HFFc6 (cell line): ENCODE measurements at places on chromosomes 13 and 19. TPM values are rescaled to one million over a fixed set of nuclear protein-coding genes. Genes with fewer than 3 reads are reported as not detected.

DNA sequence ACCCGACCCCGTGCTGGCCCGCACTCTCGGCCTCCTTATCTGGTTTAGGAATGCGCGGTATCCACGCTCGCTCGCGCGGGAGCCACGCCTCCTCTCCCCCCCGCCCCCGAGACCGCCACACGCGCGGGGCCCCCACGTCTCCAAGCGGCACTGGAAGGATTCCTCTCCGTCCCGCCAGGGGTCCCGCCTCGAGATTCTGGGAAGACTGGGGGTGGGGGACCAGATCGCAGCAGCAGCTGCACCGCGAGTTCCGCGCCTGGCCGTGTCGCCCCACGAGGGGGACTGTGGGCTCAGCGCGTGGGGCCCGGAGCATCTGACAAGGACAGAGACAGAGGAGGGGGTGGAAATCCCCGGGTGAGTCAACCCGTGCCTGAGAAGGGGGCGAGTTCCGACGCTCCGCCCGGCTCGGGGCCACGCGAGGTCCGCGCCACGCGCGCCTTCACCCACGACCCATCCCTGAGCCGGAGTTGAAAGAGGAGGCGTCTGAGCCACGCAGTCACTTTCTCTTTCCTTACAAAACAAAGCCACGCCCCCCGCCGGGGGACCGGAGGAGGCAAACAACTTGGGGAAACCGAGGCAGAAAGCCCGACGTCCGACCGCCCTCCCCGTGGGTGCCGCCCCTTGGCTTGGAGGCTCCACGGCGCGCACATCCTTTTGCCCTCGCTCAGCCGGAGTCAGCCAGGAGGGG is 814 bp downstream of the S1PR2 start:
- H3K27ac ChIP-seq: peak overlapping the region; percentile 76
- H3K36me3 ChIP-seq: no peaks in the 10 kb centered on the region; the same call in 1 of the 2 replicates
- DNase-seq: no peak
- peaks cover 2% of the 10 kb centered on the region; the same call in 1 of the 2 replicates for H3K27me3 ChIP-seq

- H3K4me1 ChIP-seq: peaks cover 7% of the 10 kb centered on the region
- DNase-seq: no peak
- H3K27ac ChIP-seq: no peak overlapping the region
- H3K36me3 ChIP-seq: no peaks in the 10 kb centered on the region
- H3K27me3 ChIP-seq: no peaks in the 10 kb centered on the region
Measured at GRCh38 chr19:4891066-4891465, 11.6 kb downstream of the ARRDC5 start.

GRCh38 chr13:56563663-56564062 is 577.1 kb upstream of the PRR20A start:
- H3K4me3 ChIP-seq: no peak overlapping the region
- no peaks in the 10 kb centered on the region for H3K27me3 ChIP-seq
- no peak overlapping the region for H3K27ac ChIP-seq
- DNase-seq: no peak

GRCh38 chr19:47230921-47231214 is at the start of gene BBC3:
TSS of gene BBC3 (minus strand) at chr19:47231199. CDS start at chr19:47228431, 2,768 bp downstream.
- DNase-seq: no peak
- H3K36me3 ChIP-seq: peaks cover 5% of the 10 kb centered on the region; the same call in 1 of the 2 replicates
- peak within 1 kb of the TSS; percentile 86 for H3K4me3 ChIP-seq
- peak within 1 kb of the TSS; percentile 91 for H3K27ac ChIP-seq
- peaks cover 6% of the 10 kb centered on the region for H3K27me3 ChIP-seq
- peaks cover 29% of the 10 kb centered on the region for H3K4me1 ChIP-seq

- H3K27me3 ChIP-seq: peaks cover 4% of the 10 kb centered on the region
- H3K4me3 ChIP-seq: no peak overlapping the region
- H3K36me3 ChIP-seq: no peaks in the 10 kb centered on the region
- no peaks in the 10 kb centered on the region for H3K4me1 ChIP-seq
- no peak for DNase-seq
- H3K27ac ChIP-seq: no peak overlapping the region
Measured at GRCh38 chr13:46109451-46109850, 4.6 kb upstream of the CPB2 start.

CRB3 gene
- total RNA-seq: not detected in 3 replicates

- H3K4me3 ChIP-seq: peak overlapping the region; percentile 57; the same call in 1 of the 2 replicates
- H3K27ac ChIP-seq: peak overlapping the region; percentile 96
- DNase-seq: no peak
Measured at GRCh38 chr19:38036707-38037611, 130.0 kb downstream of the SIPA1L3 start.

DNA sequence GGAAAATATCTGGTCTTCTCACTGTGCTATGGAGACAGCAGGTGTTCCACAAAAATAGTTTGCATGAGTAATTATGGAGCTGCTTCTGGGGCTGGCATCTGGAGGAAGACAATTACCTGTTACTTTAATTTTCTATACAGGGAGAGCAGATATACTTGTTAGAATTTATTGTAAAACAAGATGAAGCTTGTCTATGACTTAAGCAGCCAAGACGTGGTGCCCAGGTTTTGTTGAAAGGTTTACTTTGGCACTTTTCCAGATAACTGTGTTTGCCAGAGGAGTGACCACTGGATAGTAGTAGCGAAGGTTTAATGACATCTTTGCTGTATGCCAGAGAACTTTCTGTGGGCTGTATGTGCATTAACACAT is 134.5 kb upstream of the KL start:
- H3K4me1 ChIP-seq: peaks cover 32% of the 10 kb centered on the region
- H3K27ac ChIP-seq: no peak overlapping the region
- no peak for DNase-seq
- H3K36me3 ChIP-seq: no peaks in the 10 kb centered on the region

- H3K27ac ChIP-seq: no peak overlapping the region
- no peaks in the 10 kb centered on the region; the same call in 1 of the 2 replicates for H3K4me1 ChIP-seq
- H3K27me3 ChIP-seq: peaks cover 38% of the 10 kb centered on the region
- H3K36me3 ChIP-seq: no peaks in the 10 kb centered on the region
Measured at GRCh38 chr19:19259741-19260140, 13.4 kb downstream of the TM6SF2 start.

DNA sequence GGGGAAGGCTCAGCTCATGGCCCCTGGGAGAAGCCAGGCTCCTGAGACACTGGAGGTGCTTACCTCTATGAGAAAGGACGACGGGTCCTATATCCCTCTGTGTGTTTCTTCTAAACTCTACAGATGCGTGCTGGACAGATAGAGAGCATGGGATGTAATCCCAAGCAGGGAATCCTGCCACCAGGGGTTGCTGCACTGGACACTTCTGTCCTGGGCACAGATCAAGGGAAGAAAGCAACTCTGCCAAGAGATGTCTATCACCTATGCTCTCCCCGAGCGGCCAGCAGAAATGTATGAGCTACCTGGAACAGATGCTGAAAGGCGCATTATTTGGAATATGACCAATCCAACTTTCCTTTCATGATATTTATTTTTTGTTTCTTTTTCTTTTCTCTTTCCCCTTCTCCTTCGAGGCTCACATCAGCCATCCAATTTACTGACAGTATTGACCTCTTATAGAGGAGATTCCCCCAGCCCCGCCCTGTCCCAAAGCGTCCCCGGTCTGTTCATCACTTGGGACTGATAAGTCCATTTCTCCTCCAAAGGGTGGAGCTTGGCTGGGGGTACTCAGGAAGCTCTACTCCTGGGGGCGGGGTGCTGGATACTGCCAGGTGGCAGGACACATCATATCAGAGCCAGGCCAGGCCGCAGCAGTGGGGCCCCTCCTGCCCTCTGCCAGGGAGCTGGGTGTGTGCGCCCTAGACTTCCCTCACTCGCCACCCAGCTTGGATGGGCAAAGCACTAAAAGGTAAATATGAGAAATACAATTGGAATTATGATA is 34.2 kb downstream of the TSHZ3 start:
- peak overlapping the region; percentile 34; the same call in 1 of the 2 replicates for H3K27ac ChIP-seq
- no peaks in the 10 kb centered on the region; the same call in 1 of the 2 replicates for H3K27me3 ChIP-seq
- no peak for DNase-seq
- peaks cover 71% of the 10 kb centered on the region for H3K4me1 ChIP-seq
- H3K36me3 ChIP-seq: peaks cover 22% of the 10 kb centered on the region

RETN gene
- not detected in 3 replicates for total RNA-seq

ZNF667 gene
- 0.37 to 3.5 TPM (median 2.0 TPM) in 3 replicates for total RNA-seq

DNA sequence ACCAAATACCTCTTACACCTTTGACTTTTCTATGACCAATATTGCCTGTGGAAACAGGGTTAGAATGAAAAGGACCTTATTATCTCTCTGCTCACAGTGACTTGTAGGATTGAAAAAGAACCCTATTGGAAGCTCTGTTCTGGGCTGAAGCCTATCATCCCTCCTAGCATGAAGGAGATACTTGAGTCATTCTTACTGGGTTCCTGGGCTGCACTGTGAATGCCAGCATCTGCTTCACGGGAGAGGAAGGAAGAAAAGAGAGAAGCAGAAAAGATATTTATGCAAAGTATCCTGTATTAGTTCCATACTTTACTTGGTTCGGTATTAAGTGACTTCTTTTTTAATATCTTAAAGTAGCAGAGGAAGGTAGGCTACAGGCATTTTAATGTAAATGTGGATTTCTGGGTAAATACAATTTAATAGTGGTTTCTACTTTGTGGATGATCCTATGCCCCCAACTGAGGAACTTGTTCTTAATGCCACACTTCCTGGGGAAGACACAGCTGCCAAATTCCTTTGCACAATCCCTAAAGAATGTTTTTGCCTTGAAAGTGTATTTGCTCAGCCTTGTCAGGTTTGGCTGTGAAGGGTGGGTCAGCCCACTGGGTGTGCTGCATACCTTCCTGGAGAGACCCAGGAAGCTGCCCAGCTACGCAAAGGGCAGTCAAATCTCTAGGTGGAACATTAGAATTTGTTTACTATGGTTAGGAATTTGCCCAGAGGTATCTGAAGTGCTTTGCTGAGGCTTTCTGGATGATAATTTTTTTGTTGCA is 13.7 kb upstream of the SCEL start:
- no peaks in the 10 kb centered on the region for H3K36me3 ChIP-seq
- H3K4me3 ChIP-seq: no peak overlapping the region
- H3K27ac ChIP-seq: no peak overlapping the region
- no peaks in the 10 kb centered on the region; the same call in none of the 2 replicates for H3K27me3 ChIP-seq
- no peak for DNase-seq

DNA sequence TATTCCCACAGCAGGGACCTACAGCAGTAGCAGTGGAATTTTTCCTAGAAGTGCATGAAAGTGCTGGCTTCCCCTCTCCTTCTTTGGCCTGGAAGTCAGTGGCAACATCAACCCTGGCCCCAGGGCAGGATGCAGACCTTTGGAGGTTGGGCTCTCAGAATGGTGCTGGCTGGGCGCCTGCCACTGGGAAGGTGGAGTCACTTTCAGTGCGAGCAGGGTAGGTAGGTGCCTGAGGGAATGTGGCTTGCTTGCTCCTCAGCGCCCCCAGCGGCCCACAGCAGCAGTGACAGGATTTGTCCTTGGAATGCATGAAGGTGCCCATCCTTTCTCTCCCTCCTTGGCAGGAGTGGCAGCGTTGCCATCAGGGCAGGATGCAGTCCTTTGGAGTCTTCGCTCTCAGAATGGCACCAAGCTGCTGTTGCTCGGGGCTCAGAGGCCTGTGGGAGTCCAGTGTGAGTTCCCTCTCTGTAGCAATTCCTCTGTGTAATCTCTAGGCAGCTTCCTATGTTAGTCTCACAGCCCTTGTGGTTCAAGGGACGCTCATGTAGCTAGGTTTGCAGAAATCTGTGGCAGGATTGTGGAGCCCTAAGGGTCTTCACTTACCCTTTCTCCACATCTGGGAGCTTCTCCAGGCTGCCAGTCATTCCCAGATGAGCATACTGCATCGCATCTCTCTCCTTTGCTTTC is 354.4 kb upstream of the DACH1 start:
- DNase-seq: no peak
- no peaks in the 10 kb centered on the region for H3K4me1 ChIP-seq
- no peak overlapping the region for H3K4me3 ChIP-seq

GRCh38 chr19:23509686-23510450 is 114.6 kb upstream of the ZNF91 start:
- H3K4me1 ChIP-seq: peaks cover 63% of the 10 kb centered on the region
- H3K4me3 ChIP-seq: peak overlapping the region; percentile 35; the same call in 1 of the 2 replicates
- peak; percentile 74 for DNase-seq
- H3K27me3 ChIP-seq: no peaks in the 10 kb centered on the region; the same call in 1 of the 2 replicates
- H3K36me3 ChIP-seq: no peaks in the 10 kb centered on the region
- H3K27ac ChIP-seq: peak overlapping the region; percentile 58

CEACAM20 gene
- not detected in 3 replicates for total RNA-seq

DNA sequence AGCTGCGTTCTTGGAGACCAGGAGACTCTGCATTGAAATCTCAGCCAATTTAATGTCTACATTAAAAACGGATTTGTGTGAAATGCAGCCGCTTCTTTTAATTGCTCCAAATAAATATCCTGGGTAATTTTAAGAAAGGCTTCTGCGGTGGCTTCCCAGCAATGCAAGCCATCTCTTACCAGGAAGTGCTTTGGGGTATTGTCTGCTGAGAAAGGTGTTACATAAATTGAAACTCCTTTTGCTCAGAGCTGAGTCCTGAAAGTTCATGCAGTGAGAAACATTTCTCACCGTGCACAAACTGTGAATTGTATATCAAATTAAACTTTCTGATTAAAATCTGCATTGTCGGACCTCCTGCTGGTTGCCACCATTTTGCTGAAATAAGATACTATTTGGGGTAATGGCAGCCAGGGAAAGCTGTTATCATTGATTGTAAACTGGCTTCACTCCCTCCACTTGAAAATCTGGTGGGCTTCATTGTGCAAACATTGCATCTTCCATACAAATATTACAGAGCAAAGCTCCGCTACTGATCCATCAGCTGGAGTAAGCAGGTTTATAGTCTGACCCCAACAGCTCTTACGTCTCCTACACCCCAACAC is 59.5 kb downstream of the ZIC5 start:
- H3K4me1 ChIP-seq: no peaks in the 10 kb centered on the region
- no peak overlapping the region for H3K27ac ChIP-seq
- no peaks in the 10 kb centered on the region for H3K36me3 ChIP-seq
- H3K27me3 ChIP-seq: peaks cover 36% of the 10 kb centered on the region
- no peak overlapping the region for H3K4me3 ChIP-seq
- DNase-seq: no peak

RXFP2 gene
- not detected in 3 replicates for total RNA-seq

DNA sequence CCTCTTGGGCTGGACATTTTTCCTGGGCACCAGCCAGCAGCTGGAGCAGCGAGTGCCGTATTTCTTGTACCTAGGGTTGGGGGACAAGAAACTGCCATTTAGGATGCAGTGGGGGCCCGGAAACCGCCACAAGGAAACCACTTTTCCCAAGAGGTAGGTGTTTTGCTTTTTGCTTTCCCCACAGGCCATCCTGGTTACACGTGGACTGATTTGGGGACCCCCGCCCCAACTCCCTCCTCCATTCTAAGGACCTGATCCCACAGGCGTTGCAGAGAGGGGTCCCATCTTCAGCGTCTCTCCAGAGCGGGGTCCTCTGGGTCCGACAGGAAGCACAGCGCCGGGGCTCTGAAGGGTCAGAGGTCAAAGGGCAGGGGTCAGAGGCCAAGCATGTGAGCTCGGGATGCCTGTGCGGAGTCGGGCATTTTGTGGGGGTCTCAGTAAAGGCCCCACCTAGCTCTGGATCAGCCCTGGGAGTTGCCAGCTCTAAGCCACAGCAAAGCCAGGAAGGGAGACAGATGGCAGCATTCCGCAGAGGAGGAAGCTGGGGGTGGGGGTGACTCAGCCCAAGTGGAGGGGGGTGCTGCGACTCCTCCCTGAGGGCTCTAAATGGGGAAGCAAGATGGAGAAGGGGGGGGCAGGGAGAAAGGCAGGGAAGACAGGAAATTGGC is 4.3 kb downstream of the ZGLP1 start:
- H3K27me3 ChIP-seq: no peaks in the 10 kb centered on the region
- peaks cover 3% of the 10 kb centered on the region; the same call in 1 of the 2 replicates for H3K36me3 ChIP-seq
- peaks cover 31% of the 10 kb centered on the region for H3K4me1 ChIP-seq
- peak overlapping the region; percentile 45 for H3K4me3 ChIP-seq
- DNase-seq: peak; percentile 45
